Activated CD4-positive, alpha-beta T cell treated with anti-CD3 and anti-CD28 coated beads, Interleukin-2, Interleukin-6, amounts not matched to agents 100 ng/mL and 50 ng/mL, durations not matched to agents 16 hours and 8 hours (primary cell): ENCODE measurements at places on chromosomes 6 and 20.

DNA sequence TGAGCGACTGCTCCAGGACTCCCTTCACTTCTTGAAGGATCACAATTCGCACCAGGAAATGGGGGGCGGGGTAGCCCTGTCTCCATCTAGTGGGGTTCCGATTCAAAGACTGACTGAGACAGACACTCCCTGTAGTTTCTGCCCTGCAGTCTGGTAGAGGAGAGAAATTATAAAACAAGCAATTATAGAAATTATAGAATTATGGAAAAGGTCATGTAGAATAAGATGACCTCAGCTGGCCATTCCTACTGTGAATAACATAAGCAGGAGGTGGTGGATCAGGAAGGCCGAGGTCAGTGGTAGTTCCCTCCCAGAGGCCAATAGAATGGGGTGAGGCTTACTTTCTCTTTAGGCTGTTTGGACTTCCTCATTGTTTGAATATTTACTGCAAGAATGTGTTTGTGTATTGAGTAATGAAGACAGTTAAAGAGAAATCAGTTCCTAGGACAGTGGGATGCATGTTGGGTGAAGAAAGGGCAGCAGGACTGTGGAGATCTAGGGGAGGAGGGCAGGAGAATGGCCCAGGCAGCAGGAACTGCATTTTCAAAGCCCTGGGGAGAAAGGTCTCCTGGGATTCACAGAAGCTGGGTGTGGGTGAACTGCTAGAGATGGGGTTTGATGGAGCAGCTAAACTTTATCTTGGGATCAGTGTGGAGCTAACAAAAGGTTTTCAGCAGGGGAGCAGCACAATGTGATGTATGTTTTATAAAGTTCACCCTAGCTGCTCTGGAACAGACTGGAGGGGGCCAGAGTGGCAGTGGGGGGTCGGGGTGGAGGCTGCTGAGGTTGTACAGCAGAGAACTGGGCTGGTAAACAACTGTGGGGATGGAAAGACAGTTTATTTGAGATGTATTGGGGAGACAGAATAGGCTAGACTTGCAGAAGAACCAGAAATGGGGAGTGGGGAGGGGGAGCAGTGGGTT, 2.1 kb downstream of the ZNF341 start:
- DNase-seq: no peak

DNA sequence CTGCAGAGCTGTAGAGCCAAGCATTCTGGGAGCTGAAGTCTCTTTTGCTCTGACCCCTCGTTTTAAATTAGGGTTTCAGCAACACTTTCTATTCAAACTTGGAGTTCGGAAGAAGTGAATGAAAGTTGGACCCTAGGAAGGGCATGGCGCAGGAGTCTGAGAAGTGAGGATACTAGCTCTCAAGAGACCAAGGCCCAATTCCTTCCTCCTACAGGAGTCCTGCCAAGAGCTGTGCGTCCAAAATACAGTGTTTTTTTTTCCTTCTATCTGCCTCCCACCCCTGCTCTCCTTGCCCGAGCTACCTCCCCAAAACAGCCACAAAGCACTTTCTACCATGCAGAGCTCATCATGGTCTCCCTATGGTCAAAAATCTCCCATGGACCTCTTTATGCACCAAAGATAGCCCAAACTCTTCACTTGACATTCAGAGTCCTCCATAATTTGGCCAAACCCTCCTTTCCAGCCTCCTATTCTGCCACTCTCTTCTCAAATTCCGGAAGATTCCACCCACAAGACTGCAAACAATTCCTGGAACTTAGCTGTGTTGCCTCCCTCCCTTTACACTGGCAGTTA, 649 bp upstream of the CSNK2A1 start:
- no peak for DNase-seq

GRCh38 chr20:24828992-24829648, 119.9 kb upstream of the CST7 start:
- no peak for DNase-seq

DNA sequence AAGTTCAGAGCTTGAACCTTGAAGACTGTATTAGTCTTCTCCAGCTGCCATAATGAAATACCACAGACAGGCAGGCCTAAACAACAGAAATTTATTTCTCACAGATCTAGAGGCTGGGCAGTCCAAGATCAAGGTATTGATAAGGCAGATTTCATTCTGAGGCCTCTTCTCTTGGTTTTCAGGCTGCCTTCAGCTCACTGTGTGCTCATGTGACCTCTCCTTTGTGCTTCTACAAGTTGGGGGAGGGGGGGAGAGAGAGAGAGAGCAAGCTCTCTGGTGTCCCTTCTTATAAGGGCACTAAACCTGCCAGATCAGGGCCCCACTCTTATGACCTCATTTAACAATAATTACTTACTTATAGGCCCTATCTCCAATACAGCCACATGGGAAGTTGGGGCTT, 102.6 kb upstream of the RSPO3 start:
- no peak for DNase-seq

DNA sequence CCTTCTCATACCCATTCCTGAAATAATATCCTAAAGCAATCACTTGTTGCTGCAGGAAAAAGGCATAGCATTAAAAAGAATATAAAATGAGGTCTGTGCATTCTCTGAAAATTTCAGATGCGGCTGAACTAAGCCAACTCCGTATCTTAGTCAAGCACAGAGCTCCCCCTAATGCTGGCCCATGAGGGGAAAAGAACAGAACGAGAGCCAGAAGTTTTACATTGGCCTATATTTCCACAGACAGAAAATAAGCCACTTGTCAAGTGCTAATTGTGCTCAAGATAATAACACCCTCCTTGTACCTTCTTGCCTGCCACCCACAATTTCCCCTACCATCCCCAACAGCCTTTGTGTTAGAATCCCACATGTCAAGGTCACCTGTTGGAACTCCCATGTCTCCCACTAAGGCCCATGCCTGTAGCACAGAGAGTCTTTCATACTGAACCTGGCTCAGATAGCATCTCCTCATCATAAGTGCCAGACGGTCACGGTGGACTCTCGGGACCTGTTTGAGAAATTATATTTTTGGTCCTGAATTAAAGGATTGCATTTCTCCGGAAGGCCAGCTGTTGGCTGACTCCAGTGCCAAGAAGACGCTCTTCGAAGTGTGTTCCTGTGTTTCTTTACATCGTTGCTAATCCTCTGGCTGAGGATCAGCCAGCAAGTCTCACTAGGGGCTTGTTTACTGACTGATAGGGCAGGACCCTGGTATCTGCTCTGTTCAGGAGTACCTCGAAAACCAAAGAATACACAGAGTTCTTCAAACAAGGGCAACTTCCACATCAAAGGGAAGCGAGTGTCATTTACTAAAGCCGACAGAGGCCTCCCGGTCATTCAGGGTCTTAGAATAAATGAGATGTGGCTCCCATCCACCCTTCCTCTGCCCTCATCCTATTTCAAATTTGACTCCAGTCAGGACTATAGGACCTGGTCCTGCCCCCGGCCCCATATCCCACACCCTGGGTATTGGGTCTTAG, 183.4 kb upstream of the FBXL4 start:
- no peak for DNase-seq

DNA sequence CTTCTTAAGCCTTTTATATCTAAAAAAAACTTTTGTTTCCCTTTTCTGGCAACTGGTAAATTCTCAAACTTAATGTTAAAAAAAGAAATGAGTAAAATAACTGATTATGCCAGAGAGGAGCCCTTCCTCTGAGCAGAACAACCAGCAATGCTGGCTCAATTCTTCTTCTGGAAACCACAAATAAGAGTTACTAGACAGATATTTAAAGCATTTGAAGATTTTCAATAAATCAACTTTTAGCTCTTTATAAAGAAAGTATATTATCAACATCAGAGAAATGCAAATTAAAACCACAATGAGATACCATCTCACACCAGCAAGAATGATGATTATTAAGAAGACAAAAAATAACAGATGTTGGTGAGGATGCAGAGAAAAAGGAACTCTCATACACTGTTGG, 61.1 kb upstream of the TCF21 start:
- DNase-seq: no peak

- no peak for DNase-seq
Measured at GRCh38 chr6:95230071-95230740, 347.1 kb upstream of the MANEA start.

DNA sequence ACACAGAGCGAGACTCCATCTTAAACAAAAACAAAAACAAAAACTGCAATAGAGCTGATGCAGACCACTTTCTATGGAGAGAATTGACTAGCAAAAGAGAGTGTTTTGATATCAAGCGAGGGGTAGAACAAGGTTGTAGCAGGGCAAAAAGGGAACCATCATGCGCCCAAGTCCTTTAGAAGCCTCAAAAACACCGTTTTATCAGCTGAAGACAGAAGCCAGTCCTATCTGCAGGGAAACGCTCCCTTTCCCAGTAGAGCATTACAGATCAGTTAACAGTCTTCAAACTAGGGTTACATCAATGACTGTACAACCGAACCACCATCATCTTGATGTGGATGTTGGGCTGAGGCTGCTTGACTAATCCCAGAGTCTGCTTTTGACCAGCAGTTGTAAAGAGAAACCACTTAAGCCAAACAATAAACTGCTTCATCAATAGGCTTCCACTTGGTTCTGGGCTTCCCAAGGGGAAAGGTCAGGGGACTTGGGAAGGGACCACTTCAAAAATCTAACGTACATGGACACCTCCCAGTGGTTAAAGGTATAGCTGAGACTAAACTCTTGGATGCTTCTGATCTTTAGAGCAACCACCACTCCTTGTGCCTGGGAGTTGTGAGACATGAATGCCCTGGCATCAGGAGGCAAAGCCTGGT, 59.6 kb upstream of the SPDEF start:
- DNase-seq: no peak

DNA sequence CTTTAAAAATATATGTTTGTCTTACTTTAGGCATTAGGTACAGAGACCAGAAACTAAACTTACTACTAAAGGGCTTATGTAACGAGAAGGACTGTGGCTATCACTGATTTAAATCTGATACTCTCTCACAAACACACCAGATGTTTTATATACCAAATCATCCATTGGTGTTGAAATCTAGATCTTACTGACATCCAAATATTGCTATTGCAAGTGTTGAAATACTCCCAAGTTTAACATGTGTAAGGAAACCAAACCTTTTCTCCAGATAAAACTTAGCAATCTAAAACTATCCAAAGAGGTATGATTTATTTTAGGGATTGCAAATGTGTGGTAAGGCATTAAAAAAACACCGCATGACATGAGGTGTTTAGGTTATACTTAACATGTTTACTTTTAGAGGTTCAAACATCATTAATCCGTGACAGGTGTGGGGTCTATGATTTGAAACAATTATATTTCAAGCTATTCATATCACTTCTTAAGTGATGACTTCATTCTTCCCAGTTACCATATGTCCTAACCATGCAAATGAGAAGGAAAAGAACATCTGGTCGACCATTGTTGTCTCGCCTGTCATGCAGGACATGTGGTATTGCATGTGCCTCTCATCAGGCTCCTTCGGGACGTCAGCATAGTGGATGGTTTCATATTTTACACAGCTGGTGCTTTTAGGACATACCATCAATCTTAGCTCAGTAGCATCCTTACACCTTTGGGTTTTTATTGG, 168.3 kb upstream of the SPACA1 start:
- DNase-seq: no peak

DNA sequence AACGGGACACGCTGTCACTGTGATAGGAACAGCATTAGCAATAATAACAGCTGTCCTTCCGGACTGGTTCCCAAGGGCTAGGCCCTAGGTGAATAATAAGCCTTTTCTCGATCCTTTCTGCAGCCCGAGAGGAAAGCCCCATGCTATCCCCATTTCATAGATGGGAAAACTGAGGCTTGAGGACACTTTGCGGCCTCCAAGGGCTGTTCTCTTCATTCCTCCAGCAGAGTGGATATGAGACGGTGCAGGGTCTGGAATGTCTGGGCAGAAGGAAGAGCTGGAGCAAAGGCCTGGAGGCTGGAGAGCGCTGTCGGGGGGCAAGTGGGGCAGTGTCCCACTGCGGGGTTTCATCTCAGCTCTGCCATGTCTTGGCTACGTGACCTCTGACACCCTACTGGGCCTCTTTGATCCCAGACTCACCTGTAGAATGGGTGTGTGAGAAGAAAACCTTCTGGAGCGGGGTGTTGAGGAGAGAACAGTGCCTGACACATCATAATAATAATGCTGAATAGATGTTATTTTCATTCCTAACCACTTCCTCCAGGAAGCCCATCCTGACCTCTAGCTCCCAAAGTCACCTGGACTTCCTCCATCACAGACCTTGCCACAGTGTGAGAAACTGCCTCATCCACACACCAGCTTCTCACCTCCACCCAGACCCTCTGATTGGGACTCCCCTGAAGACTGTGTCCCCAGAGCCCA, 74.8 kb downstream of the CEBPB start:
- DNase-seq: no peak

DNA sequence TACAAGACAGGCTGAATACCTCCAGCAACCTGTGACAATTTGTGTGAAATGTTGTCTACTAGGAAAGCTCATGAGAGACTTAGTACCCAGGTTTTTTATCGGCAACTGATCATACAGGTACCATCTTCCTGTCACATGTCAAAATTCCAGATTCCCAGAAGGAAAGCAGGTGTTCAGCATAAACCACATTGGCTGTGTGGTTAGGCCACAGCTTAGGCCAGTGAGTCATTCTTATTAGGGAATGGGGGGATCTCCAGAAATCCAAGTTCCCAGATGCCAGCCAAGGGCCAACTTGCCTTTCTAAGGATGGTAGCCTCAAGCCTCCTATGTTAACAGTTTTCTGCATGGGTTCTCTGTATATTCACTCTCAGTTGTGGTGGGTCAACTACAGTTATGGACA, 65.9 kb downstream of the FAM184A start:
- no peak for DNase-seq

- DNase-seq: no peak
Measured at GRCh38 chr20:58072695-58073671, 155.5 kb downstream of the ANKRD60 start.

GRCh38 chr20:17895641-17896171, 72.9 kb downstream of the SNX5 start:
- DNase-seq: peak; percentile 46

GRCh38 chr6:96844530-96844929, 7.3 kb upstream of the GPR63 start:
- no peak for DNase-seq

GRCh38 chr6:141906569-141907080, 226.1 kb upstream of the GJE1 start:
- DNase-seq: no peak

GRCh38 chr20:47704746-47705496, 80.4 kb downstream of the SULF2 start:
- no peak for DNase-seq

DNA sequence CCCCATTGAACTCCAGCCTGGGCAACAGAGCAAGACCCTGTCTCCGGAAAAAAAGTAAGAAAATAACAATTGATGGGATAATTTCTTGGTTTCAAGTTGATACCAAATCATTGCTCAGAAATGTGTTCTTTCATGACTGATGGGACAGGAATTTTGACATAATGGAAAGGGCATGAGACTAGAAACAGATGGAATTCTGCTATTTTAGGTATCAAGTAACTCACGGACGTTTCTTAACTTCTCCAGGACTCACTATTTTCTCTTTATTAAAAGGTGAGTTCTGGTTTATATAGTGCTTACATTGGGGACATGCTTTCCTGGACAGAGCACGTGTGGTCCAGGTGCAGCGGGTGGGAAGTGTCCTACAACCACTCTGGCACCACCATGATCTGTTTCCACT, 6.0 kb upstream of the DSP start:
- no peak for DNase-seq
